ENCODE measurements at places on chromosomes 12 and 14. TPM values are rescaled to one million over a fixed set of nuclear protein-coding genes. Genes with fewer than 3 reads are reported as not detected.

- DNase-seq, result no peak
Measured at GRCh38 chr12:47849261-47849660, 29.6 kb upstream of the HDAC7 start.

DNA sequence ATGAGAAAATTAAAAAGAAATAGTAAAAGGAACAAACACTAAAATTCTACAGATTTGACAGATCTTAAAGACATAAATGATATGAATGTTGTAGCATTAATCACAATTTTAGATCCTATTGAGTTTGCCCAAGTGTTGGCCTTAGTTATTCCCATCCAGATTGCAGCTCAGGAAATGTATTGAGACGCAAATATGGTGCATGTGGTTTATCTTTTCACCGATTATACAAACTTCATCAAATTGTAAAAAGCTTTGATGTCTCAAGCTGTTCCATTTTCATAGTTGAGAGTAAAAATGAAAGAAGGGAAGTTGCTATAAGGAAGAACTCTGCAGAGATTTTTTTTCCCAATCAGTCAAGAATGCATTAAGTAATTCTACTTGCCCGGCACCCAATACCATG lies 328.4 kb downstream of the EGLN3 start:
- no peak for DNase-seq

GRCh38 chr12:84497819-84498218 lies 414.8 kb downstream of the SLC6A15 start:
- DNase-seq, result peak; percentile 29

DNA sequence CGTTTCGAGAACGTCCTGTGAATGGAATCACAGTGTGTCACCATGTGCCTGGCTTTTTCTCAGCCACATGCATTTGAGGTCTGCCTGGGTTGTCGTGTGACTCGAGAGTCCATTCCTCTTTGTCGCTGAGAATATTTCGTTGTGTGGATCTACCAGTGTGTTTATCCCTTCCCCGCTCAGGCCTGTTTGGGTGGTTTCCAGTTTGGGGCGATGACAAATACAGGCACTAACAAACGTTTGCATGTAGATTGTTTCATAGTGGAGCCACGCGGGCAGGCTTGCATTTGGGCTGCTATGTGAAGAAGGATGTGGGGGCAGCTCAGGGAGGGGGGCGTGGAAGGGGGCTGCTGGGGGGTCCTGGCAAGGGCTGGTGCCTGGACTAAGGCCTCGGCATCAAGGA lies 14.1 kb downstream of the RIN3 start:
- no peak for DNase-seq

DNA sequence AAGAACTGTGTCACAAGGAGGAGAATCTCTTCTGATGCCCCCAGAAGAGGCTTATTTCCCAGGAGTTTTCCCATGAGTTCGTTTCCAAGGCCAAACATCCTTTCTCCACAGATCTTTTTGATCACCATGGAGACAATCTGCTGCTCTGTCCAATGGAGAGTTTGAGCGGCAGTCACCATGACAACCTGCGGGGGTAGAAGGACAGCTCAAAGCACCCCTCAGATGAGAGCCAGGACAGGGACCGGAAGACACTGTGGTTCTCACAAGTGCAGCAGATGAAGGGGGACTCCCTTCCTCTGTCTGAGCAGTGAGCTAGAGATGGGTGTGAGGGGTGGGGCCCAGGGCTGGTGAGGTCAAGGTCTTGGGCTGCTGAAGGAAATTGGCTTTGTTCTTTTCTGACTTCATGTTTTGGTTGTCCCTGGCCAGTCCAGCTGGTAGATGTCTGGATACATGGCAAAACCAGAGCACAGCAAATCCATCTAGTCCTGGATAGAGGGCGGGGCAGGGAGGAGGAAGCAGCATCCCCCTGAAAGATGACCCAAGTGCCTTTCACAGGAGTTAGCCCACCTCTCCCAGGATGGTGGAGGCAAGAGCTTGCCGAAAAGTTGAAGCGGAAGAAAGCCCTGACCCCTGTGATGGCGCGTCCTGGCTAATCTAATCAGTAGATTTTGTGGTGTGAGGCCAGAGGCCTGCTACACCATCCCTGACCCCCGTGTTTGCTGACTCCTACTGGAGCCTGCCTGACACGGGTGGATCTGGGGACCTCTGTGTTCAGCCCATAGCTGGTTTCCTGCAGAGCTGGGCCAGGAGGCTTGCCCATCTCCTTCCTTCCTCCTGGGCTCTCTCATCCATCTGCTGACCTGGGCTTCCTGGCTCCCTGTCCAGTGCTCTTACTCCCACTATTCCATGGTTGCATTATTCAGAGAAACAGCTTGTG lies 24.4 kb downstream of the DHRS2 start:
- DNase-seq, result no peak

DNA sequence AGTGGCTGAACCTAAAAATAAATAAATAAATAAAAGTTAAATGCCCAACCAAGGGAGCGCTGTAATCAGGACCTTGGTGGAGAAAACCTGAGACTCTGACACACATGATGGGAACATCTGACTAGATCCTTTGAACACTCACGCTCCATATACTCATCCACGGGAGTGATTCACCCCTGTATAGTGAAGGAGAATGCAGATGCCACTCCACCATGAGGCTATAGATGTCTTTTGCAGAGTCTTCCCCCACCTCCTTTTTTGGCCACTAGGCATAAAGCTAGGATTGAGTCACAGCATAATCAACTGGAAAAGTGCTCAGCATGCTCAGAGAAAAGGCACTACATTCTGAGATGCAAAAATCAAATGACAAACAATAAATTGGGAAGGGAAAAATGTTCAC lies 19.0 kb downstream of the ADAM20 start:
- DNase-seq, result no peak

GRCh38 chr14:38490273-38490672 lies 234.4 kb upstream of the CLEC14A start:
- no peak for DNase-seq

DNA sequence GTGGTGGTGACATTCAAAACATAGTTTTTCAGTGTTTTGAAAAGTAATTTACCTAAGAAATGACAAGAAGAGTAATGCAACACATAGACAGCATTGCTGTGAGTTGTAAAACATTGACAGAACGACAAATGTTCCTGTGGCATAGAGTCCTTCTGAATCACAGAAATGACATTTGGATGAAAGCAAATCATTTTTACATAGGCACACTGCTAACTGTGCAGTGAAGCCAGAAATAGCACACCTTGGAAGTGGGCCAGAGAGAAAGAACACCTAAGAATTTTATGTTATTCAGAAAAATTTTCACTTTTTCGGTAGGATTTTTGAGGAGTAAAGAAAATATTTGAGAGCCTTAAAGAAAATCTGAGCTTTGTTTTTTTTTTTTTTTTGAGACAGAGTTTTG lies 100.6 kb downstream of the ANO4 start:
- DNase-seq, result no peak

DNA sequence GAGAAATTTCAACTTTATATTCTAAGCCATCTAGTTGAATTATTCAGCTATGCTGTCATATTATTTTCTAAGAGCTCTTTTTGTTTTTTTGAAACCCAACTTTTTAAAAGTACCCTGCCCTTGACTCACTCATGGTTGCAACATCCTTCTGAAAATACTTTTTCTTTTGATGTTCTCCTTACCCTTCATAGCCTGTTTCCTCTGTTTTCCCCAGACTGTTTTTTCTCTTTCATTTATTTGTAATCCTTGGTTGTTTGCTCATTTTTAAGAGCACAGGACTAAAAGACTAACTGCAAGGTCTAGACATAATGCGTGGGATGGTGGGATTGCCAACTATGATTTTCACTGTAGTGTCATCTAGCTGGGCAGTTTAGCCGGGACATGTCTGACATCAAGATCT lies 21.2 kb upstream of the CDKL1 start:
- no peak for DNase-seq

The PTPRO gene
- polyA plus RNA-seq, result 257 TPM

- DNase-seq, result peak; percentile 43
Measured at GRCh38 chr12:53097207-53097563, 282 bp upstream of the IGFBP6 start.

GRCh38 chr12:48180857-48181495 lies 2.5 kb upstream of the CCDC184 start:
- no peak for DNase-seq

- DNase-seq, result no peak
Measured at GRCh38 chr14:41303506-41303905, 303.2 kb upstream of the LRFN5 start.

DNA sequence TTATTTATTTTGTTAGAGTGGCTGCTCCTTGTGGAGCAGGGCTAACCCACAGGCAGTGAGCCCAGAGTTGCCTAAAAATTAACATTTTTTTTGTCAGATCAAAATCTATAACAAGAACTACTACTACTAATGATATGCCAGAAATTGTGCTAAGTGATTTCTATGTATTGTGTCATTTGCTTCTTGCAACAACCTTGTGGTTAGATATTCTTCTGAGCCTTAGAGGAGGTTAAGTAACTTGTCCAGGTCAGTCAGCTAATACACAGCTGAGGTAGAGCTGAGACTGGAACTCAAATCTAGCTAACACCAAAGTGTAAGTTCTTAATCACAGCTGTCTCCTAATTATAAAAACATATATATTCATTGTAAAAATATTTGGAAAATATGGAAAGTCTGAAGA lies 29.8 kb downstream of the CFL2 start:
- DNase-seq, result no peak

The CD163L1 gene
- polyA plus RNA-seq, result 2.2 TPM

The REP15 gene
- 2.7 TPM for polyA plus RNA-seq

- no peak for DNase-seq
Measured at GRCh38 chr12:5008661-5009060, 35.0 kb upstream of the KCNA5 start.

The HOXC11 gene
- 2.1 TPM for polyA plus RNA-seq

DNA sequence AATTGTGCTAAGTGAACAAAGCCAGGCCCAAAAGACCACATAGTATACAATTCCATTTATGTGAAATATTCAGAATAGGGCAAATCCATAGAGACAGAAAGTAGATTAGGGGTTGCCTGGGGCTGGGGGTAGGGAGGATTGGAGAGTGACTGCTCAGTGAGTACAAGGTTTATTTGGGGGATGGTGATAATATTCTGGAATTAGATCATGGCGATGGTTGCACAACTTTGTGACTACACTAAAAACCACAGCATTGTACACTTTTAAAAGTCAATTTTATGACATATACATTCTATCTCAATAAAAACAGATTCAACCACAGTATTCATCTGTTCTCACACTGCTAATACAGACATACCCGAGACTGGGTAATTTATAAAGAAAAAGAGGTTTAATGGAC lies 68.7 kb upstream of the MAP1LC3B2 start:
- no peak for DNase-seq

DNA sequence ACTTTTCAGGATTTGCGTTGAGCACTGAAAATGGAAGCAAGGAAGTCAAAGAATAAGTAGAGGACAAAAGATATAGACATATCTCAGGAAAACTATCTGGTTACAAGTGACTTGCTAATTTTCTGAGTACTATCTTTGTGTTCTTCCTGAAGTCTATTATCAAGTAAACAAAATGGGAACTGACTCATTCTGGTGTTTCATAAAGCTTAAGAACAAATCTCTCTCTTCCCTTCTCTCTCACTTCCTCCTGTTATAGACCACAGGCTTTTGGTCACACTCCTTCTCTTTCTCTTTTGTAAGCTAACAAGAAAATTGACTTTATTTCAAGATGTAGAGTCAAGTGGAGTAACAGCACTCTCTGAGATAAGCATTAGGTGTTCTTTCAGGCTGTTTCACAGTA lies 406.6 kb upstream of the SYT1 start:
- DNase-seq, result no peak

GRCh38 chr12:56122637-56123036 lies 4.6 kb downstream of the ZC3H10 start:
- no peak for DNase-seq

GRCh38 chr14:80977221-80977620 lies 21.8 kb downstream of the TSHR start:
- DNase-seq, result no peak

All from left kidney (tissue), 8 donors.